ENCODE measurements at places on chromosomes 12 and 14. TPM values are rescaled to one million over a fixed set of nuclear protein-coding genes. Genes with fewer than 3 reads are reported as not detected.

Gene CLEC2A
- total RNA-seq: not detected

Gene MYO1A
- 0.25 TPM for total RNA-seq

Gene LAG3
- 1.3 TPM for total RNA-seq

Gene CIT
- total RNA-seq: 81.6 TPM

Gene NPFF
- not detected for total RNA-seq

Gene SUSD6
- 84.2 TPM for total RNA-seq

Gene PLXNC1
- 11.6 TPM for total RNA-seq

- H3K4me3 ChIP-seq: no peak overlapping the region
- H3K36me3 ChIP-seq: no peaks in the 10 kb centered on the region
- no peaks in the 10 kb centered on the region for H3K27me3 ChIP-seq
- no peak overlapping the region for H3K27ac ChIP-seq
- H3K4me1 ChIP-seq: no peaks in the 10 kb centered on the region
Measured at GRCh38 chr12:5013266-5013730, 30.4 kb upstream of the KCNA5 start.

DNA sequence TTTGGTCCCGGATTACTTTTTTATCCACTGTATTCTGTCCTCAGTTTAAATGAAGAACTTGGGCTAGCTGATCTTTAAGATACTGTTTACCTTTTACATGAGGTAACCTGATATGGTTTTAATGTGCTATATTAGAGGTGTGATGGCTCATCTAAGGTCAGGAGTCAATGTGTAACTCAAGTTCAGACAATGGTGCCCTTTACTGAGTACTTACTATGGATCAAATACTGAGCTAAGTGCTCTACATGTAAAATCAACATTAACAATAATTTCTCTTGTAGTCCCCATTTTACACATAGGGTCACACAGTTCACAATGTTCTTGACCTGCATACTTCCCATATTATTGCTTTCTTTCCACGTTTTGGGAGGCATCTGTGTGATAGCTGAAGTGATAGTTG is 79.2 kb downstream of the CEP83 start:
- no peak for DNase-seq
- H3K27me3 ChIP-seq: no peaks in the 10 kb centered on the region
- H3K27ac ChIP-seq: no peak overlapping the region
- no peaks in the 10 kb centered on the region for H3K4me1 ChIP-seq
- H3K36me3 ChIP-seq: peaks cover 4% of the 10 kb centered on the region
- H3K4me3 ChIP-seq: no peak overlapping the region

GRCh38 chr12:89151536-89151935 is 200.8 kb downstream of the DUSP6 start:
- no peaks in the 10 kb centered on the region for H3K36me3 ChIP-seq
- no peak overlapping the region for H3K27ac ChIP-seq
- no peaks in the 10 kb centered on the region for H3K27me3 ChIP-seq
- DNase-seq: no peak
- H3K4me3 ChIP-seq: no peak overlapping the region

DNA sequence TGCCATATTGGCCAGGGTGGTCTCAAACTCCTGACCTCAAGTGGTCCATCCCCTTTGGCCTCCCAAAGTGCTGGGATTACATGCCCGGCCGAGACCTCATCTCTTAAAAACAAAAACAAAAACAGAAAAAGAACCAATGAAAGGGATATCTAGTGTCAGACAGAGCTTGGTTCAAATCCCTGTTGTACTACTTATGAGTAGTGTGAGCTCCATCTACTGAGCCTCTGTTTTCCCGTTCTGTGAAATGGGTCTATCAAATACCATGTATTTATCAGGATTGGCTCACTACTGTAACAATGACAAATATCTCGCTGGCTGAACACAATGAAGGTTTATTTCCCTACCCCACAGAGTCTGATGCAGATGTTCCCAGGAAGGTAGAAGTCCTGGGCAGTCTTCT is 36.9 kb upstream of the HNF1A start:
- H3K27ac ChIP-seq: no peak overlapping the region
- H3K4me1 ChIP-seq: no peaks in the 10 kb centered on the region
- H3K4me3 ChIP-seq: no peak overlapping the region
- no peak for DNase-seq
- H3K27me3 ChIP-seq: no peaks in the 10 kb centered on the region
- no peaks in the 10 kb centered on the region for H3K36me3 ChIP-seq

DNA sequence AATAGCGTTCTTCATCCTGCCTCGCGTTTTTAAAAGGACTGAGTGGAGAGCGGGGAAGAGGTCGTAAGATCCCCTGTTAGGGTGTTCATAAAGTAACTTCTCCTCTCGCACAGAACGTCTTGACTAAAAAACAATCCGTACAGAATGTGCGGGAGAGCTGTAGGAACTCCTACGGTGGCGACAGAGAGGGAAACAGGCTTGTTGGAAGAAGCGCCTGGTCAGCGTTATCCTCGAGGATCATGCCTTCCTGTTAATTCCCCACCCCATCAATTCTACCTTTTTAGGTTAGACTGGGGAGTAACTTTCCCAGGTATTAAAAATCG is 399 bp upstream of the WASHC4 start:
- H3K36me3 ChIP-seq: peaks cover 2% of the 10 kb centered on the region
- peaks cover 5% of the 10 kb centered on the region for H3K4me1 ChIP-seq
- H3K4me3 ChIP-seq: peak overlapping the region; percentile 97
- H3K27me3 ChIP-seq: no peaks in the 10 kb centered on the region
- peak; percentile 87 for DNase-seq

DNA sequence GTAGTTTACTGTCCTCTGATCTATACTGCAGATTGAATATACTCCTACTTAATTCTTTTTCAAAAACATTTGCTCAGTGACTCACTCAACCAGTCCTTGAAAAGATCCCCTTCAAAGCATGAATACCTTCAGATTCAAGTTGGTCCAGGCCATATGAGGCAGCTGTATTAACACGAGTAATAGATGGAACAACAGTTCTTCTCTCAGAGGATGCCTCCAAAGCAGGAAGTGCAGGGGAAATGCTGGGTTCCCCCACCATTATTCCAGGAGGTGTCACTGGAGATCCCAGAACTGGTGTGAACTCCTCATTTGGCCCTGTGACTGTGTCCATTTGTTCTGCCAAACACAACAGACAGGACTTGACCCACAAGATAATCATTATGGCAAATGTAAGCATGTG is 20.6 kb downstream of the ARMH4 start:
- DNase-seq: no peak
- no peaks in the 10 kb centered on the region for H3K4me1 ChIP-seq
- H3K27me3 ChIP-seq: no peaks in the 10 kb centered on the region
- H3K36me3 ChIP-seq: no peaks in the 10 kb centered on the region
- H3K27ac ChIP-seq: no peak overlapping the region

DNA sequence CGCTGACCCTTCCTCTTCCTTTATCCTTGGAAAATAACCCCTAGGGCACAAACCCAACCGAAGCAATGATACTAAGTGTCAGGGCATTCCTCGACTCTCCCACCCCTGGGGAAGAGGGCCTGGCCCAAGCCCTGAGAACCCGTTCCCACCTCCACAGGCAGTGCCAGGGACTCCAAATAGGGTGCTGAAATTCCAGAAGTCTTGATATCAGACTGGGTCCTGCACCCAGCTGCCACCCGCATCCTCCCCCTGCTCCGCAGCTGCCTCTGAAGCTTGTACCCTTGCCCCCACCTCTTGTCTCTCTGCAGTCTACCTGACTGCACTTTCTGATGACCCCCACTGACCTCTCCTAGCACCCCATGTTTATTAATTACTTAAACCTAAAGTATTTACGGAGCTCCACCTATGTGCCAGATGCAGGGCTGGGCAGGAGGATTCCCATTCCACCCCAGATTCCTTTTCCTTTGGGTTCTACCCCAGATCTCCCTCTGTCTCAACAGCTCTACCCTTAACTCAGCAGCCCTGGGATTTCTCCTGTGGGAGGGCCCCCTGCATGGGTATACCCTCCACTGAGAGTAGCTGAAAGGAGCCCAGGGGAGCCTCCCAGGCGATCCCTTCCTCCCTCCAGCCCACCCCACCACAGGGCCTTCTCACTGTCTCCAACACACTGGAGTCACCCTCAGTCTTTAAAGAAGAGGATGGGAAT is 4.1 kb upstream of the KRT18 start:
- peaks cover 22% of the 10 kb centered on the region for H3K4me1 ChIP-seq
- H3K36me3 ChIP-seq: no peaks in the 10 kb centered on the region
- no peak for DNase-seq
- no peak overlapping the region for H3K4me3 ChIP-seq

- H3K4me1 ChIP-seq: no peaks in the 10 kb centered on the region
- H3K4me3 ChIP-seq: no peak overlapping the region
- no peaks in the 10 kb centered on the region for H3K36me3 ChIP-seq
- H3K27me3 ChIP-seq: no peaks in the 10 kb centered on the region
Measured at GRCh38 chr12:98719515-98720504, 74.7 kb downstream of the APAF1 start.

- DNase-seq: no peak
- H3K4me3 ChIP-seq: no peak overlapping the region
- no peaks in the 10 kb centered on the region for H3K4me1 ChIP-seq
- no peaks in the 10 kb centered on the region for H3K36me3 ChIP-seq
Measured at GRCh38 chr14:36339816-36340215, 19.4 kb upstream of the MBIP start.

- H3K4me3 ChIP-seq: no peak overlapping the region
- H3K27me3 ChIP-seq: no peaks in the 10 kb centered on the region
- H3K27ac ChIP-seq: no peak overlapping the region
- DNase-seq: no peak
- H3K4me1 ChIP-seq: no peaks in the 10 kb centered on the region
- H3K36me3 ChIP-seq: no peaks in the 10 kb centered on the region
Measured at GRCh38 chr12:65517656-65518210, 239.2 kb downstream of the MSRB3 start.

DNA sequence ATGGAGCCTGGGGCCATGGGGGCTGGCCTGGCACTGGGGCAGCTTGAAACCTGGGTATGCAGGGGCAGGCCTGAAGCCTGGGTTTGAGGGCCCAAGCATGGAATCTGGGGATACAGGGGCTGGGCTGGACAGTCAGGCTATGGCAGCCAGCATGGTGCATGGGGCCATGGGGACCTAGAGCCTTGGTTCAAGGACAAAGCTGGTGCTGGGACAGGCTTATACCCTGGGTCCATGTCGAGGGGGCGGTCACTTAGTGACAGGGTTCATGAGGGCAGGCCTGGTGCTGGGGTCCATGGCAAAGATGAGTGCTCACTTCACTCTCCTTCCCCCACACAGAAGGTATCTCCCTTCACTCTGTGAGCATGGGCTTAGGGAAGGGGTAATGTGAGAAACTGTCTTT is 116.2 kb downstream of the BBS10 start:
- no peaks in the 10 kb centered on the region for H3K4me1 ChIP-seq
- no peak overlapping the region for H3K4me3 ChIP-seq
- DNase-seq: no peak
- no peaks in the 10 kb centered on the region for H3K27me3 ChIP-seq
- no peaks in the 10 kb centered on the region for H3K36me3 ChIP-seq

All from kidney (tissue), 22 donors.